ENCODE measurements at places on chromosomes 13 and 19.

DNA sequence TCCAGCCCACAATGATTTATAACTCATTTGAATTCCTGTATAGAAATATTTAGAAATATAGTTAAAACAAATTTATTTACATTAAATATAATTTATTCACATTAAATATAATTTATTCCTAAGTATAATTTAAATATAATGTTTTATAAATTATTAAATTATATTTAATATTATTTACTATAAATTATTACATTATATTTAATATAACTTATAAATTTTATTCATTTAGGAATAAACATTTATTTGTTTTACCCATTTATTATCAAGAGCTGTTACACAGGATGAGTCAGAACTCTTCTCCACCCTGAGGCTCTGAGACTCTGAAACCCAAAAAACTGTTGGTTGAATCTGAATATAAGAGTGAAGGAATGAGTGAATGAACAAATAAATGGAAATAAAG, 170.9 kb upstream of the OBI1 start:
- DNase-seq = no peak

DNA sequence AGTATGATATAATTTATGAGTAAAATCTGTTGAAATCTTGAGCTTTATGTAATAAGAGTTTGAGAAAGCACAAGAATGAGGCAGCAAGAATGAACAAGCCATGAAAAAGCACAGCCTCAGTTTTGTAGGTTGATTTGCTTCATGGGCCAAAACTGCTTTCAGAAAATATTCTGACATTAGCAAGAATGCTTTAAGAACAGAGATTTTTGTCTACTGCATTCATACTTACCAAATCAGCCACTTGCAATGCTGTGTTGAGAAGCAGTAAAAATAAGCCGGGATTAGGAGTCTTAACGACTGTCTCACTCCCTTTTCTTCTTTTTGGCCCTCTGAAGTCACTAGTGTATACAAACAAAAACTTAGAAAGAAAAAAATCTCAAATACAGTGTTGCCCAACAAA, 114.5 kb downstream of the POSTN start:
- DNase-seq = no peak

GRCh38 chr13:105202354-105202753, 1333.1 kb downstream of the EFNB2 start:
- DNase-seq = peak; percentile 79

DNA sequence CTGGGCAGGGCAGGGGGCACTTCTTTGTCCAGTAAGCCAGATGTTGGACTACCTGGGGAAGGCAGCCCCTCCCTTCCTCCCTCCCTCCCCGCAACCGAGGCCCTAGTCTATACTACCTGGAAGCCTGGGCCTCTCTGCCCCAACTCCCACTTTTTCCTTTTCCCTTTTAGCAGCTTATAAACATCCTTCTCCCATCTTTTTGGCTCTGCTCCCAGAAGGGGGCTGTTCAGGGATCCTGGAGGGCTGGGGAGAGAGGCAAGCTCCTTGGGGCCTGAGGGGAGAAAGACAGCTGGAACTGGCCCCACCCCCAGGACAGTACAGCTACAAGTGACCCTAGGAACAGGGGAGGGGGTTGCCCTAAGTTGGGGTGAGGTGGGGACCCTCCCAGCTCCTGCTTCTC, 44.9 kb downstream of the LYL1 start:
- DNase-seq = no peak

- peak; percentile 92 for DNase-seq
These were observed 11.8 kb upstream of the SHD start for GRCh38 chr19:4267101-4267900.

DNA sequence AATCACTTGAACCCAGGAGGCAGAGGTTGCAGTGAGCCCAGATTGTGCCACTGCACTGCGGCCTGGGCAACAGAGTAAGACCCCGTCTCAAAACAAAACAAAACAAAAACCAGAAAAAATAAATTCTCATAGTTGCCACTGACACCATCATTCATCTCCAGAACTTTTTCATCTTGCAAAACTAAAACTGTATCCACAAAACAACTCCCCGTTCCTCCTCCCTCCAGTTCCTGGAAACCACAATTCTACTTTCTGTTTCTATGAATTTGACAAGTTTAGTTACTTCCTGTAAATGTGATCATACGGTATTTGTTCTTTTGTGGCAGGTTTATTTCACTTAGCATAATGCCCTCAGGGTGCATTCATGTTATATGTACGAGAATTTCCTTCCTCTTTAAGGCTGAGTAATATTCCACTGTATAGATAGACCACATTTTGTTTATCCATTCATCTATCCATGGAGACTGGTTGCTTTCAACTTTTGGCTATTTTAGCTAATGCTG, 13.2 kb upstream of the ADGRE5 start:
- DNase-seq = no peak

DNA sequence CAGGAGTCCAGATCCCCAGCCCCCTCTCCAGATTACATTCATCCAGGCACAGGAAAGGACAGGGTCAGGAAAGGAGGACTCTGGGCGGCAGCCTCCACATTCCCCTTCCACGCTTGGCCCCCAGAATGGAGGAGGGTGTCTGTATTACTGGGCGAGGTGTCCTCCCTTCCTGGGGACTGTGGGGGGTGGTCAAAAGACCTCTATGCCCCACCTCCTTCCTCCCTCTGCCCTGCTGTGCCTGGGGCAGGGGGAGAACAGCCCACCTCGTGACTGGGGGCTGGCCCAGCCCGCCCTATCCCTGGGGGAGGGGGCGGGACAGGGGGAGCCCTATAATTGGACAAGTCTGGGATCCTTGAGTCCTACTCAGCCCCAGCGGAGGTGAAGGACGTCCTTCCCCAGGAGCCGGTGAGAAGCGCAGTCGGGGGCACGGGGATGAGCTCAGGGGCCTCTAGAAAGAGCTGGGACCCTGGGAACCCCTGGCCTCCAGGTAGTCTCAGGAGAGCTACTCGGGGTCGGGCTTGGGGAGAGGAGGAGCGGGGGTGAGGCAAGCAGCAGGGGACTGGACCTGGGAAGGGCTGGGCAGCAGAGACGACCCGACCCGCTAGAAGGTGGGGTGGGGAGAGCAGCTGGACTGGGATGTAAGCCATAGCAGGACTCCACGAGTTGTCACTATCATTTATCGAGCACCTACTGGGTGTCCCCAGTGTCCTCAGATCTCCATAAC, at the start of gene APOE:
TSS of gene APOE (plus strand) at position 360 of the 724 bp plus-strand sequence. CDS start 829 bp downstream, outside the sequence.
- DNase-seq = peak; percentile 92

GRCh38 chr13:48158915-48159314, 64.0 kb upstream of the MED4 start:
- DNase-seq = no peak

- DNase-seq = no peak
These were observed 10.2 kb downstream of the MPHOSPH8 start for GRCh38 chr13:19643652-19644051.

DNA sequence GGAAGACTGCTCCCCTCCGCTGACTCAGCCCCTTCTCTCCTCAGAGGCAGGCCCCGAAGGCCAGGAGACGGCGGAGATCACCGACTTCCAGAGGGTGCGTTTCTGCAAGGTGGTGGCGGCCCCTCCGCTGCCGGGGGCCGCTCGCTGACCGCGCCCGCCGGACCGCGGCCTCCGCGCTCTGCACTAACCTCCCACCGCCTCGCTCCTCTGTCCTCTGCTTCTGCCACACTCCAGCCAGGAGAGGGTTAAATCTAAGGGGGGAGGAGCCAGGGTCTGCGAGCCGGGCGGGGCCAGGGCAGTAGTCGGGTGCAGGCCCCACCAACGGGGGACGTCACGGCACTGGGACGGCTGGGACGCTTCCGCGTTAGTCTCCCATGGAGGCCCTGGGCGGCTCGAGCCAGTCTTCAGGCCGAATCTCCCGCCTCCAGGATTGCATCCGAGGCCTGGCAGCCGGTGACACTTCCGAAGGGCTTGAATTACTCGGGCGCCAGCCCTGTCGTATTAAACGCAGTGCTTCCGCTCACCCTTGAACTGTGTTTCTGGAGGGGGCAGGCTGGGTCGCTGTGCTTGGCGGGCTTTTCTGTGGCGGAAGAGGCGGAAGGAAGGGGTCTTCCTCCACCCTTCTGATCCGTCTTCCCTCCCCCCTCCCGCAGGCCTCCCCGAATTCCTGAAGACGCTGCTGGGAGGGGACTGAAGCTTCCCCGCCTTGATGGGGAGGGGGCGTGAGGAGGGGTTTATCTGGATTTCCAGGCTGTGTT, 1.2 kb upstream of the INAFM1 start:
- peak; percentile 97 for DNase-seq
